ENCODE measurements at places on chromosomes 12 and 14.

- no peak for DNase-seq
These were observed 1.9 kb downstream of the CMTM5 start for GRCh38 chr14:23378612-23379220.

GRCh38 chr12:5796171-5796958, 148.7 kb downstream of the ANO2 start:
- DNase-seq: no peak

DNA sequence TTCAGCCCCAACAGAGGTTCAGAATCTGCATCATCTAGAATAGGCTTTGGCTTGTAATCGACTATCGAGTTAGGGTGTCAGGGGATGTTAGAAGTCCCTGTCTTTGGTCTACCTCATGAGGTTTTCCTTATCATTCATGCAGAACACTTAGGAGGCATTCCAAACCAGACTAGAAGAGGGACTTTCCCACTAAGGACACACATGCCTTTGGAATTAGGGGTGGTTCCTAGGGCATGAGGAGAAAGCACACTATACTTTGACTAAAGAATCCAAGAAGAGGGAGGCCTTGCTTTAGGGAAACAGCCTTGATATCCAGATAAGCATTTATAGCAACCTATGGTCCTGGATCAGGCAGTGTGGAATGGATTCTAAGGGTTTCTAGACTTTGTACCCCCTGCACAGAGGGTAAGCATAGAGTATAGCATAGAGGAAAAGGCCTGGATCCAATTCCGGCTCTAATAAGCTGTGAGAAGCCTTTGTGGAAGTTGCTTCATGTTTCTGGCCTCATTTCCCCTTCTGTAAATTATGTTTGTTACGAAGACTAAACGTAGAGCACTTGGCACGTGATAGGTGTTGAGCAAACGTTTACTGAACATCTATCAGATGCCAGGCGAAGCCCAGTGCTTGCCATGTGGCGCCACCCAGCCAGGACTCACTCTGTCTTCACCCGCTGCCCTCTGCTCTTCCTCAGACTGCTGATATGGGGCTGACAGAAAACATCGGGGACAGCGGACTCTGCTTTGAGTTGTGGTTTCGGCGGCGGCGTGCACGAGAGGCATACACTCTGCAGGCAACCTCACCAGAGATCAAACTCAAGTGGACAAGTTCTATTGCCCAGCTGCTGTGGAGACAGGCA, 13.2 kb downstream of the ZNF219 start:
- no peak for DNase-seq

- DNase-seq: no peak
These were observed 53.8 kb downstream of the GXYLT1 start for GRCh38 chr12:42090899-42091298.

DNA sequence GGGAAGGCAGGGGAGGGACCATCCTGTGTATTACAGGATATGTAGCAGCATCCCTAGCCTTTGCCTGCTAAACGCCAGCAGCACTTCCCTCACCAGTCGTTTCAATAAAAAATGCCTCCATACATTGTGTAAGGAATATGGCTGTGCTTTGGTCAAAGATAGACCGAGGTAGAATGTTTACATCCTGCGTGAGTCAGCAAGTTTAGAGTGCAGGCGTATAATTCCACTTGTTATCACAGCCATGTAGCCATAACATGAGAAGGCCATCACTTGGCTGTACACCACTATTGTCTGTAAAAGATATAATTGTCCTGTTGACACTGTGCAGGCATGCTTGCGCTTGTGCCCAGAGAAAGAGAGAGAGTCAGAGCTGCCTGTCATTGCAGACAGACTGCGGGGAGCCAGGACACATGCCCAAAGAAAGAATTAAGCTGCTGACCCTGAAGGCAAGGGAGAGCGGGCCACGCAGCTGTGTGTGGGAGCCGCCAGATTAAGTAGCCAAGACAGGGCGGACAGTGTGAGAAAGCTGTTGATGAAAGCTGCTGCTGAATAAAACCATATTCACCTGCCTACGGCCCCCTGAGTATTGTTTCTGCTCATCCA, 68.4 kb downstream of the CRACR2A start:
- no peak for DNase-seq

- DNase-seq: no peak
These were observed 287.5 kb downstream of the GALC start for GRCh38 chr14:87705439-87705896.

DNA sequence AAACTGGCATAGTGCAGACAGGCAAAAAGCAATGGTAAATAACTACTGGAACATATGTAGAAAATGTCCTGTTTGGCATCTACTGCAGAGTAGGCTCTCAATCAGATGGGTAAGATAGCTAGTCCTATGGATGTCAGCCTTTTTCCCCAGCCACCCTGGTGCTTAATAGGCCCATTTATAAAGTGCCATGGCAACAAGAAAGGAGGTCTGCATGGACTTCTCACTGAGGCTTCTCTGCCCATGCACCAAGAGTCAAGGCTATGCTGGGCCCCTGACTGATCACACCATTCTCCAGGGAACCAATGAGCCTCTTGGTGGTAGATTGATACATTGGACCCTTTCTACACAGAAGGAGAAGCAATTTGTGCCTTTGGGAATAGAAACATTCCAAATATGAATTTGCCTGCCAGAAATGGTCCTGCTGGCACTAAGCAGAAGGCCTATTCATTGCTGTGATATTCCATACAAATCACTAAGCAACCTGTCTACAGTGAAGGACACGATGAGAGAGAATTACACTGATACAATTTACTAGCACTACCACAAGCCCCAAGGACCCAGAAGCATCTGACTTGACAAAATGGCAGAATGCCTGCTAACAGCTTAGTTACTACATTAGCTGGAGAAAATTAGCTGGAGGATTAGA, 43.8 kb downstream of the RESF1 start:
- DNase-seq: no peak

GRCh38 chr14:95483309-95484165, 32.9 kb downstream of the SYNE3 start:
- DNase-seq: no peak

- DNase-seq: no peak
These were observed 37.9 kb downstream of the KCTD10 start for GRCh38 chr12:109439181-109439580.

DNA sequence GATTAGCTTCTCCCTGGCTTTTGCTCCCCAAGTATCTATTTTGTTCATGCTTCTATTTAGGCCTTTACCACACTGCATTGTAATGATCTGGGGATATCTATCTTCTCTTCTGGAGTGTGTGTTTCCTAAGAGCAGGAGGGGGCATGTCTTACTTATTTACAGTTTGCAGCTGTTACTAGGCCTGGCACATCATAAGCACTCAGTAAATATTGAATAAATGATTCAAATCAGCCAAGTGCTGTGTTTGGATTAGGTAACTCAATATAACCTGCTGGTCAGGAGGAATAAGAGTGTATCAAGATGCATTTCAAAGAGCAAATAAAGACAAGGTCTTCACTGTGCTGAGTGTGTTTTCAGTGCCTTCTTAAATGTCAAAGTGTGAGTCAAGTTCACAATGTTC, 186.1 kb downstream of the FOXG1 start:
- DNase-seq: peak; percentile 42

GRCh38 chr12:44846826-44847225, 29.3 kb downstream of the NELL2 start:
- DNase-seq: no peak

DNA sequence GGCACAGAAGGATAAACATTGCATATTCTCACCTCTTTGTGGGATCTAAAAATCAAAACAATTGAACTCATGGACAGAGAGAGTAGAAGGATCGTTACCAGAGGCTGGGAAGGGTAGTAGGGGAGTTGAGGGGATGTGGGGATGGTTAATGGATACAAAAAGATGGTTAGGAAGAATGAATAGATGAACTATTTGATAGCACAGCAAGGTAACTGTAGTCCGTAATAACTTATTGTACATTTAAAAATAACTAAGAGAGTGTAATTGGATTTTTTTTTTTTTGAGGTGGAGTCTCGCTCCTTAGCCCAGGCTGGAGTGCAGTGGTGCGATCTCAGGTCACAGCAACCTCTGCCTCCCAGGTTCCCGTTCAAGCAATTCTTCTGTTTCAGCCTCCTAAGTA, 52.0 kb downstream of the NUBPL start:
- no peak for DNase-seq

- no peak for DNase-seq
These were observed 8.4 kb upstream of the CIT start for GRCh38 chr12:119885549-119885948.

DNA sequence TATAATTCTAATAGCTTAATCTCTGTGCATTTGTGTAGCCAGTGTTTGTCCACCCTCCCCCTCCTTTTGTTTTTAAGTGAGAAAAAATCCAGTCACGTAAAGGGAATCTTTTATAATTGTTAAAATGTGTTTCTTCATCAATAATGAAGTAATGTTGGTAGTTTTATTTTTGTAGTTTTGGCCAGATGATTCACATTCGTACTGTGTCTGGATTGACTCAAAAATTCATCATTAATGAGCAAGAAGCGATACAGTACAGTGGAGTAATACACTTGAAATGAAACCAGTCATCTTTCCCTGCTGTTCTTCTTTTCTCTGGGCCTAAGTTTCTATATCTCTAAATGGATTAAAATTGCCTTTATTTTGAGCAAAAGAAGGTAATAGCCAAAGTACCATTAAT, 86.5 kb downstream of the SRGAP1 start:
- DNase-seq: no peak

DNA sequence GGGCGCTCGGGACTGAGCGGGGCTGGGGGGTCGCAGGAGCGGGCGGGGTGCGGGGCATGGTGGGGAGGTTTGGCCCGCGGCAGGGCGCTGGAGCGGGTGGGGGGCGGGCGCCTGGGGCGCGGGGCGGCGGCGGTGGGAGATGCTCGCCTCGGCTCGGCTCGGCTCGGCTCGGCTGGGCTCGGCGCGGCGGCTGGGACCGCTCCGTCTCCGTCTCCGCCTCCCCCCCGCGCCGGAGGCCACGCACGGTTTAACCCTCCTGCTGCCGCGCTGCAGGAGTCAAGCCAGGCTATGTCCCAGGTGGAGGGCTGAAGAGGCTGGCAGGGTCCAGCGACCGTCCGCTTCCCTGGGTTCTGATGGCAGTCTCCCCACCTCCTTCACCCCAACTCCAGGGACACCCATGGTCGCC, at the start of gene PIANP:
Gene PIANP (minus strand): TSS at position 170 of the 406 bp plus-strand sequence. CDS start 2,754 bp downstream, outside the sequence.
- DNase-seq: peak; percentile 23

GRCh38 chr14:50839048-50839447, 8.1 kb upstream of the NIN start:
- DNase-seq: no peak

GRCh38 chr14:77800814-77801213, 905 bp downstream of the ADCK1 start:
- no peak for DNase-seq

DNA sequence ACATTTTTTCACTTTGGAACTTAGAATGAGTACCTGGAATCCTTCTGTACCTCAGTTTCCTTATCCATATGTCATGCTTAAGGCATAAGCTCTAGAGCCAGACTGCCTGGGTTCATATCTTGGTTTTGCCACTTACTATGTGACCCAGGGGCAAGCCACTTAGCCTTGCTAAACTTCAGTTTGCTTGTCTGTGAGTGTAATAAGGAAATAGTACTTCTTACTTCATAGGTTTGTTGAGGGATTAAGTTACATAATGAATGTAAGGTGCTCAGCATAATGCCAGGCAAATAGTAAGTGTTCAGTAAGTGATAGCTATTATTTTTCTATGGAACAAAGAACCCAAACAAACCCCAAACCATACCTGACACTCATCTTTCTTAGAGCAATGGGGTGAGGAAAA, 225.1 kb downstream of the BCAT1 start:
- no peak for DNase-seq

DNA sequence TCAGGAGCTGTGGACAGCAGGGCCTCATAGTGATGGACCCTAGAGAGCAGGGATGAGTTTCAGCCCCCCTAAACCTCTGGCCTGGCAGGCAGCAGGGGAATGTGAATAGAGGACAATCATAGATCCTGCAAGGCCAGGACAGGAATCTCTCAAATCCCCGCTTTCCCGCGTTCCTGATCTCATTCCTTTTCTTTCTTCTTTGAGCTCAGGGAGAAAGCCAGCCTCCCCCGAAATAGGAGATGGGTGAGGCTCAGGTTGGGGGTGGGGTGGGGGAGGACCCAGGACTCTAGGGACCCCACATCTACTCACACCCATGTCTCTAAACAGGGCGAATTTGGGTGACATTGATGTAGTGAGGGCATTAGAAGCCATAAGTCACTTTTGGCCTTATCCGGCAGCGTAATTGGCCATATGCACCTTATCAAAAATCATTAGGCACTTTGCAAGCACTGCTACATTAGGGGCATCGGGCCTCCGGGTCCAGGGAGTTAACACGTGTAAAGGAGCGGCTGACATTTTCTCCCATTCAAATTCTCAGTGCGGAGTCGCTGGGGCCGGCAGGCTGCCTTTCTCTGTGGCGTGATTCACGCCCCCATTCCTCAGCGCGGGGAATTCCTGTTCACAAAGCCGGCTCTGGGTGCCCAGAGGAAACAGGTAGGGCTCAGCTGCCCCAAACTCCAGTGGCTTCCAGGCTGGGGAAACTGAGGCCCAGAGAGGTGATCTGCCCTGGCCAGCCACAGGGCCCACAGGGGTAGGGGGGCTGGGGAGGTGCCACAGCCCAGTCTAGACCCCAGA, 1.5 kb downstream of the LHX5 start:
- DNase-seq: no peak

DNA sequence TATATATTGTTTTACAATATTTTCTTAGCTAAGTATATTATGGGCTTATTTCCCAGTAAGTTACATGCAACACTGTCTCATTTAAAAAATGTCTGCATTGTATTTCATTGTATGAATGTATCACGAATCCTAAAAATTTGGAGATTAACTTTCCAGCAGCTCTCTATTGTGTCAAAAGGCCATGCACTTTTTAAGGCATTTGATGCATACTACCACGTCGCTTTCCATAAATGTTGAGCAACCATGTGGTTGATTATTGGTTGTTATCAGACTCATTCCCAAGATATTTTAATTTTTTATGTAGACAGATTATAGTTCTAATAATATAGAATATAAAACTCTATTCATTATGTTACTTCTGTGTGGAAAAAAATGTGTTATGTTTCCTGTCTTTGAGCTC, 79.9 kb downstream of the SMOC1 start:
- DNase-seq: no peak

DNA sequence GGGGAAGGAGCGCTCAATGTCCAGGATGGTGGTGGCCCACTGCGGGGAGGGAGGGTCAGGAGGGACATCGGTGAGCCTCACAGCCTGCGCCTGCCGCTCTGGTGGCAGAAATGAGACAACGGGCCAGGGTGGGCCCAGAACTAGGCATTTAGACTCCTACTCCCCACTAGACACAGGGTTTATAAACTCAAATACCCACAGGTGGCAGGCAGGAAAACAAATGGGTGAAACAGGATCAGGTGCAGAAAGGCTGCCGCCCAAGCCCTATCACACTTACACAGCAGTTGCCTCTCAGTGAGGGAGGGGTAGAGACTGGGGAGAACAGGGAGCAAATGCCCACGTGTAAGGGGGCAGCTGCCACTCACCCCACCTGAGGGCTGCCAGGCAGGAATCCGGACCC, 46.4 kb downstream of the TRPV4 start:
- DNase-seq: no peak

GRCh38 chr12:2636741-2637340, 157.9 kb upstream of the FKBP4 start:
- no peak for DNase-seq

DNA sequence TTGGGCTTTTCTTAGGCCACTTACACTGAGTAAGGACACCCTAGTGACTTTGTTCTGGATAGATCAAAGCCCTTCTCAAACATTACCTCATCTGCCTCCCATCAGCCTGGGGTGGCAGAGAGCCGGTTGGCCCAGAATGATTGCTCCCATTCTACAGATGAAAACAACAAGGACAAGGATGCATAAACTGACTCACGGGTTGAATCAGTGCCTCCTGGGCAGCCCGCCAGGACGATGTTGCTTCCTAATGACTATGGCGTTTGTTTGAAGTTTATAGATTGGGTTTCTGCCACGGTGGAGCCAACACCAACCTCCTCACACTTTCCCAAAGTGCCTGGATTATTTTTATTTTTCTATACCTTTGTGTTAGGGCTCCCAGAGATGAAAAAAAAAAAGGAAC, 3.6 kb upstream of the VRK1 start:
- no peak for DNase-seq

Data from T47D (cell line).